ENCODE measurements at places on chromosomes 12 and 14. TPM values are rescaled to one million over a fixed set of nuclear protein-coding genes. Genes with fewer than 3 reads are reported as not detected.

GRCh38 chr12:33438851-33439586 lies 600 bp downstream of the SYT10 start:
- no peak for DNase-seq

GRCh38 chr14:98173305-98173704 lies 1098.7 kb downstream of the BCL11B start:
- no peak for DNase-seq

TSPAN11 gene
- total RNA-seq: not detected

POTEG gene
- not detected for total RNA-seq

FAM90A1 gene
- total RNA-seq: not detected

EFS gene
- not detected for total RNA-seq

Measured in HT-29 (cell line).